ENCODE measurements at places on chromosomes 1 and 21. TPM values are rescaled to one million over a fixed set of nuclear protein-coding genes. Genes with fewer than 3 reads are reported as not detected.

DNA sequence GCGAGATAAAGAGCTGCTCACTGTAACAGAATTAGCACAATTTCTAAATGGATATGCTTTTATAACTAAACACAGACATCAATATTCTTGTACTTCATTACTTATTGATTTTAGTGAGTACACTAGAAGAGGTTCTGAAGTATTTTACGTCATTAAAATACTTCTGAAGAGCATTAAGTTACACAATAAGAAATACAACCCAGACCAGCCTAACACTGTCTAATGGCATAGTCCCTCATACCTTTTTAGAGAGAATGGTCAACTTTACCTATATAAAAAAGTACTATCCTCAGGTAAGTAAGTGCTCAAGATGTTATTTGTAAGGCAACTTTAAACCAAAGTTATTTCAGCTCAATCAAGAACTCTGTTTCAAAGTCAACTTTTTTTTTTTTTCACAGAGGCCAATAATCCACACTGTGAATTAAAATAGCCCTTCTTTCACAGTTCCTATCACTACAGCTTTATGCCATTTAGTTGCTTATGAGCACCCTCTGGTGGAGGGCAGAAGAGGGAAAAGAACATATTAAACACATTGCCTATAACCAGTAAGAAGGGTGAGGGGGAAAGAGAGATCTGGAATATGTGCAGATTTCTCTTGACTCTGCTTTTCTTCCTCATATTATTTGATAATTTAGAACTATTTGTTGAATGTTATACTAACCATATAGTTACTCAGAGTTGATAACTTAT is 182.1 kb upstream of the DMRTA2 start:
- H3K4me1 ChIP-seq, result peaks cover 12% of the 10 kb centered on the region
- no peak overlapping the region for H3K27ac ChIP-seq
- H3K4me3 ChIP-seq, result no peak overlapping the region

- H3K36me3 ChIP-seq, result no peaks in the 10 kb centered on the region
- no peaks in the 10 kb centered on the region for H3K27me3 ChIP-seq
- no peak overlapping the region for H3K27ac ChIP-seq
- H3K4me1 ChIP-seq, result peaks cover 13% of the 10 kb centered on the region
These were observed 12.2 kb downstream of the FCRLB start for GRCh38 chr1:161733526-161733925.

DNA sequence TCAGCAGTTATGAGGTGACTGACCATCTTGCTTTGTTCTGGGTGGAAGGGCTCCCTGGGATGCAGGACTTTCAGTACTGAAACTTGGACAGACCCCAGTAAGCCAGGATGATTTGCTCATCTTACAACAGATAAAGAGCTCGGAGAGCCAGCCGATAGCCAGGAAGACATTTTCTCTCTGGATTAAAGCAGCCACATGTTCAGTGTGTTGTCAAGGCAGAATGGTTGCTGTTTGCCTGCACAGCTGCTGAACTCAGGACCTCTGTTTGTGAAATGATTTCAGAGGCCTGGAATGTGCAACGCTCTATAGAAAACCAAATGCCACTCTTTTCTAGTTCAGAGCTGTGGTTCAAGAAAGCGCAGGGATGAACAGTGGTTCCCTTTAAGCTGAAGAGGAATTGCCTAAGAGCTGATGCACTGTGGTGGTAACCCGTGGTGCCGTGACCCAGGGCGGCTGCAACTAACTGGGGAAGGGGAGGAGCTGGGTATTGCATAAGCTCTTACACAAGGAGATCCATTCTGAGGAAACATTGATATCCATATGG is 40.7 kb downstream of the CASQ2 start:
- peaks cover 17% of the 10 kb centered on the region for H3K4me1 ChIP-seq
- H3K36me3 ChIP-seq, result no peaks in the 10 kb centered on the region
- peak; percentile 85 for DNase-seq
- H3K27me3 ChIP-seq, result no peaks in the 10 kb centered on the region

The AMY1B gene
- not detected for total RNA-seq

The SLC2A5 gene
- total RNA-seq, result 3.9 TPM
